ENCODE measurements at places on chromosomes 13 and 19.

DNA sequence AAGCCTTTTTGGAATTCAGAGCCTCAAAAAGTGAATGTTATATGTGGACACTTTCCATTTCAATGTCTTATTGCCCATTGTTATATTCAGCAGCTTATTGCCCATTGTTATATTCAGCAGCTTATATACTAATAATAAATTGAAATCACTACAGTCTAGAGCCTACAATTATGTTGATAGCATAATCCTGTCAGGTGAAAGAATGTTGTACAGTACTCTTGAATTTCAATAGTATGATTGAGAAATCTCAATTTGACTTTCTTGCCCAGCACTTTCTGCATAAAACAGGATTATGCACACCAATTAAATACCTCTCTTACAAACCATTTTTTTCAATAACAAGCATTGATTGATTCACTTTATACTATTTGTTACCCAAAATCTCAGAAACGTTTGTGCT, 260.8 kb downstream of the PCDH9 start:
- DNase-seq, result no peak

GRCh38 chr19:1017115-1017905, 3.6 kb downstream of the TMEM259 start:
- no peak for DNase-seq

DNA sequence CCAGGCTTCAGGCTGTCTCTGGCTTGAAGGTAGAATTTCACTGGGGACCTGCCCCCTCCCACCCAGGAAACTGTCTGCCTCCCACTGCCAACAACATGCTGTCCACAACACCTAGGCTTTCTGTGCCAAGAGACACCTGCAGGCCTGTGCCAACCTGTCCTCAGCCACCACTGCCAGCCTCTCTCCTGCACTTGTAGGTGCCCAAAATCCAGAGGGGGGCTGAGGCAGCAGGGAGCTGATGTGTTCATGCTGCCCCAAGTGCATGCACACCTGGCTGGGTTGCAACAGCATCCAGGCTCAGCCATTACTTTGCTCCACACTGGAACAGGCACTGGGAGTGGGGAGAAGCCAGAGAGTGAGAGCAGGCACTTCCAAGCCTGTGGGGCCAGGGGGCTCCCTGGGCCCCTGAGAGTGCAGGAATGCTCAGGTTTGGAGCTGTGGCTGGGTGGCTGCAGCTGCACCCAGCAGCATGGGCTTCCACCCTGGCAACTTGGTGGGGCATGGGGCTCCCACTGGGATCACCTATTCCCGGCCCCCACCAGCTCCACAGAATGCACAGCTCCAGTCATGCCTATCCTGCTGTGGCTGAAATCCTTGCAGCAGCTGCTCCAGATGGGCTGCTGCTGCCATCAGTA, 218.1 kb upstream of the OBI1 start:
- DNase-seq, result no peak

- no peak for DNase-seq
Observed at GRCh38 chr13:52009946-52010345, 1.3 kb downstream of the ATP7B start.

Data from cardiac fibroblast (primary cell).